Motor neuron (in vitro differentiated cells): ENCODE measurements at places on chromosomes 7 and 10.
A peak's percentile ranks its signal among the peaks of the same experiment; 100 is the strongest.

DNA sequence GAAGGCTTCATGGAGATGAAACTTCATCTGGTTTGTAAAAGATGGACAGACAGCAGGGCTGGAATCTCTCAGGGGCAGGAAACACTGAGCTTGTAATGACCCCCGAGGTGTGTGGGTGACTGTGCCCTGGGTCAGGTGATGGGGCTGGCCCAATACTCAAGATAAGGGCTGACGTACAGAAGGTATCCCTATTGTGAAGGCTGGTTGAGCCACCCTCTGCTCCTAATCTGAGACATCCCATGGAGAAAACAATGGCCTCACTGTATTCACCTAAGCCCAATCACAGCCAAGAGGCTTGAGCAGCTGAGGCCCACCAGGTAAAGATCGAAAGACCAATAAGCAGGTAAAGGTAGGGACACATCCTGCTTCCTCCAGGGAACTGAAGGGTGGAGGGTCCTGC is 34.8 kb upstream of the NUB1 start:
- no peak for ATAC-seq

GRCh38 chr10:2222631-2223030 is 485.3 kb upstream of the ADARB2 start:
- no peak for ATAC-seq

DNA sequence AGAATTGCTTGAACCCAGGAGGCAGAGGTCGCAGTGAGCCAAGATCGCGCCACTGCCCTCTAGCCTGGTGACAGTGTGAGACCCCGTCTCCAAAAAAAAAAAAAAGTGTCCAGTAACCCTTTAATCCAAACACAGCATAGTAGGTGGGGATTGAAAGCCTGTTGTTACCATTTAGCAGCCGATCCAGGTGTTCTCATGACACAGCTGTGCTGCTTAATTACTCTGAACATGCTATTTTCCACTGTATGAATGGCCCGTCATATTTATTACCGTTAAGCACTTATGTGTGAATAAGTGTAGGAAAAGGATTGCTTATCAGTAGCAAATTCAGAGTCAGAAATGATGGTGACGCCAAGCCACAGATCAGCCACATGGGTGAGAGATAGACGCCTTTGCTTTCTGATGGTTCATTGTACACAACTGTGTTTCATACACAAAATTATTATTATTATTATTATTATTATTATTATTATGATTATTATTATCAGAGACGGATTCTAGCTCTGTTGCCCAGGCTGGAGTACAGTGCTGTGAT is 11.6 kb upstream of the ORAI2 start:
- ATAC-seq, result no peak

DNA sequence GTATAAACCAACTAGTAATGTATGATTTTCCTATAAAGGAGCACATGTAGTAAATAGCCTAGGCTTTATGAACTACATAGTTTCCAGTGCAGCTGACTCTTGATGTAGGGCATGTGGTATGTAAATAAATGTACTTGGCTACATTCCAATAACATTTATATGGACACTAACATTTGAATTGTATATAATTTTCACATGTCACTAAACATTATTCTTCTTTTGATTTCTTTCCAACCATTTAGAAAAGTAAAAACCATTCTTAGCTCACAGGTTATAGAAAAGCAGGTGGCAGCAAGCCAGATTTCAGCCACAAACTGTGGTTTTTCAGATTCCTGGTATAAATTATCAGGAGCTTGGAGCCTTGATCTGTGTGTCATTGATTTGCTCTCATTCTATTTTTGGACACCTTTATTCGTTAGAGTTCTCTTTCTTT is 1182.0 kb downstream of the CNTNAP2 start:
- peak; percentile 49 for ATAC-seq

GRCh38 chr7:139777133-139777891 is 486 bp downstream of the HIPK2 start:
- peak; percentile 41 for ATAC-seq

DNA sequence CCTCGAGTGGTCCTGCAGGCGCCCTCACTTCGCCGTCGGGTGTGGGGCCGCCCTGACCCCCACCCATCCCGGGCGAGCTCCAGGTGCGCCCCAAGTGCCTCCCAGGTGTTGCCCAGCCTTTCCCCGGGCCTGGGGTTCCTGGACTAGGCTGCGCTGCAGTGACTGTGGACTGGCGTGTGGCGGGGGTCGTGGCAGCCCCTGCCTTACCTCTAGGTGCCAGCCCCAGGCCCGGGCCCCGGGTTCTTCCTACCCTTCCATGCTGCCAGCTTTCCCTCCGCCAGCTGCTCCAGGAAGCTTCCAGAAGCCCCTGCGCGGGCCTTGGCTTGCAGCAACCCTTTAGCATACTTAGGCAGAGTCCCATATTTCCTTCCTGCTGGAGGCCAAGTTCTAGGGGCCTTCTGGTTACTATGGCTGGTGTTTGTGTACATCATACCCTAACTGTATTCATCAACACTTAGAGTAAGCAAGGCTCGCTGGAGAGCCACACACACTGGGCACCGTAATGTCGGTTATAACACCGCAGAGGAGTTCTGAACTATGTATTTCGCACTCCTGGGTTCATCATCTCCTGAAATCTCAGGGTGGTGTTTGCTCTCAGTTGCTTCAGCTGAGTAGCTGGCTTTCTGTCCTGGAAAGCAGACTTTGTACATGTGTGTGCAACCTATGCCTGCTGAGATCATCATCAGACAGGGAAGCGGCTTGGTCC is 471 bp downstream of the MGMT start:
- peak; percentile 32 for ATAC-seq

DNA sequence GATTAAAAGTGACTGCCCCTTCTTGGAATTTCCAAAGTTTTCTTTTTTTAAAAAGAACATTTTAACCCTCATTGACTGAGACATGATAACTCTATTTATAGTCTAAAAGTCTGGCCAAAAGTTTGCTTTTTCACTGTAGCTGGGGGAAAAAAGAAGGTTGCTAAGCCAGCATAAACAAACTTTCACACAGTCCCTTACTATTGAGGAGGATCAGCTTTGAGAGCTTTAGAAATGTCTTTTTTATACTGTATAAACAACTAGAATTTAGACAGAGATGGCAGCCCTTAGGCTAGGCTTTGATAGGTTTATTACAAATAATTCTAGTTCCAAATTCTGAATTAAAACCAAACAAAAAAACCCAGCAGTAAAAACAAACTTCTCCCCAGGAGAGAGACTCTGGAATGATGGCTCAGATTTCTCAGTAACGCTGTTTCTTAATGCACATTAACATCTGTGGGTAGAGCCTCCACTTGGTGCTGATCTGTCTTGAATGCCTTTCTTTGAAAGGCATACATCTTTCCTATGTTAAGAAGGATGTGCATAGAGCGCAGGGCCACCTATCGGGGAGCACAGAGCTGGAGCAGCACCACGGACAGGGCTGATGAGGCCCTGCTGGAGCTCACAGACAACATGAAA is 100.9 kb upstream of the PDLIM1 start:
- ATAC-seq, result peak; percentile 81

DNA sequence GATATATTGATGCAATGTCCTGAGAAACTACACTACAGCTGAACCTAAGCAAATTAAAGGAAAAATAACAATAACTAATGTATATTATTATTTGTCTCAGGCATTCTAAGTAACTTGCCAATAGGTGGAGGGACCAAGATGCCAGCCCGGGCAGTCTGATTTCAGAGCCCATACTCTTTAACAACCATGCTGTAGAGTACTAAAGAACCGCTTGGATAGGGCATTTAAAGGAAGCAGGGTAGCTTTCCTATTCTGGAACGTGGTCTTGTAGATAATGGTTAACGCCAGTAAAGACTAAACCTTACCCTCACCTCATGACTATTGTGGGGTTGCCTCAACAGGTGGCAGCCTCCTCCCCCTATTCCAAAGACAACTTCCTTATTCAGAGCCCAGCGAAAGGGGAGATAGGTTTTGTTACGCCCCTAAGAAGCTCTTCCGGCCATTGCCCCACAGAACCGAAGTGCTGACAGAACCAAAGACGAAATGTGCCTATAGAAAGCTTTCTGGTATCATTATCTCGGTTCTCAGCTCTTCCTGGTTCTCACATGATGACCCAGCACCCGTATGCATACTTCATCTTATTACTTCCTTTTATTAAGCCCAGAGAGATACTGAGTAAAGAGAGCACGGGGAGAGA is 707 bp upstream of the C1GALT1 start:
- ATAC-seq, result no peak

- ATAC-seq, result peak; percentile 75
These were observed 11.8 kb upstream of the ACSL5 start for GRCh38 chr10:112361951-112362751.

GRCh38 chr7:91468256-91468655 is 204.0 kb downstream of the FZD1 start:
- ATAC-seq, result no peak

- no peak for ATAC-seq
These were observed 99.4 kb downstream of the PARD3 start for GRCh38 chr10:34715511-34716187.

DNA sequence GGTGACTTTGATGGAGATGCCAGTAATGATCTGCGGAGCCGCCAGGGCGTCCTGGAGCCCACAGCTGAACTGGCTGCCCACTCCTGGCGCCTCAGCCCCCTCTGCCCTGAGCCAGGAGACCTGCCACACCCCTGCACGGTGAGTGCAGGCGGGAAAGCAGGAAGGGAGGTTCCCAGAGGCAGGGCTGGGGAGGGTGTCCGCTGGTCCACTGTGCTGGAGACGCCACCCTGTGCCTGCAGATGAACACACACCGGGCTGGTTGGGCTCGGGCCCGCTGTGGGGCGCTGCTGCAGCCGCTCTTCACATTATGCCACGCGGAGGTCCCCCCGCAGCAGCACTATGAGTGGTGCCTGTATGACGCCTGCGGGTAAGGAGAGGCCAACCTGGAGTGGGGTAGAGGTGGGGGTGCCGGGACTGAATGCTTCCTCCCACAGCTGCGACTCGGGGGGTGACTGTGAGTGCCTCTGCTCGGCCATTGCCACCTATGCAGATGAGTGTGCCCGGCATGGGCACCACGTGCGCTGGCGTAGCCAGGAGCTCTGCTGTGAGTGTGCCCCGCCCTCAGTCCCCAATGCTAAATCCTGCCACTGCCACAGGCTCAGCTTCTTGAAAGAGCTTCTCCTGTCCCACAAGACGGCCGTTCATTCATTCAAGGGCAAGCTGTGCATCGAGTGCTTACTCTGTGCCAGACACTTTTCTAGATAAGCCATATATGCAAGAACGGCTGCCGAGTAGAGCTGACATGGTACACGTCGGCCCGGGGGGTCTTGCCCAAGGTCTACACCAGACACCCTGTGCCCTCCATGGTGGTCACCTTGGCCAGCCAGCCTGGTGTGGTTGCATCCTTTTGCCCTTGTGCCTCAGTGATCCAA is 14.3 kb upstream of the ZNF467 start:
- peak; percentile 80 for ATAC-seq

GRCh38 chr10:88624840-88625239 is 38.3 kb downstream of the LIPJ start:
- ATAC-seq, result no peak

GRCh38 chr10:74924251-74924963 is 98.0 kb downstream of the KAT6B start:
- ATAC-seq, result peak; percentile 85

DNA sequence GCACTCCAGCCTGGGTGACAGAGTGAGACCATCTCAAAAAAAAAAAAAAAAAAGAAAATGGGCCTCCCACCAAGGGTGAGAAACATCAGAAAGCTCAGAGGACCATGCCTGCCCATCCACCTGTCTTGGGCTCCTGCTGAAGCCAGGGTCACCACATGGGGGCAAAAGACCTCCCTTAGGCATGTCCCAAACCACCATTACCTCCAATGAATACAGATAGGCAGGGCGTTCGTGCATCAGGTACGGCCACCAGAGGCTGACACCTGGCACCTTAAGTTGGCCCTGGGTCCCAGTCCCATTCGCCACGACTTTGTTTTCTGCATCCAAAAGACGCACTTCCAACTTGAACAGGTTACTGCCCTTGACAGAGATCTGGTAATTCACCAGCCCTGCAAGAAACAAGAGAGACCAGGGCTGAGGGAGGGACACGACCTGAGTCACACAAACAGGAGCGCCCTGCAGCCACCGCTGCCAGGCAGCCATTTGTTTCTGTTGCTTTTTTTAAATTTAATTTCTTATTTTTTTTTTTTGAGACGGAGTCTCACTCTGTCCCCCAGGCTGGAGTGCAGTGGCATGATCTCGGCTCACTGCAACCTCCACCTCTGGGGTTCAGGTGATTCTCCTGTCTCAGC is 6.1 kb downstream of the GUSB start:
- ATAC-seq, result no peak

DNA sequence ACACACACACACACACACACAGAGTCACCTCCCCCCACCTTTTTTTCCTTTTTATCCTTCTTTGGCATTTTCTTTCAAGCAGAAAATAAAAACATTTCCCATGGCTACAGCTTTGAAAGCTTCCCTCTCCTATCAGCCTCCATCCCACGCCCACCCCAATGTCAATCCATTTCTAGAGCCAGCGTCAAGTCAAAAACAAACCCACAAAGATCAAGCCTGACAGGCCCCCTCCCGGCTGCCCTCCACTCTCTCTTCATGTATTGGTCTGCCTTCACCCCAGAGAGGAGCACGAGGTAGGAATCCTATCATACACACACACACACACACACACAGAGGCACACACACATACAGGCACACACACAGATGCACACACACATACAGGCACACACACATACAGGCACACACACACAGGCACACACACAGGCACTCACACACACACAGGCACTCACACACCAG is 8.0 kb upstream of the TNRC18 start:
- ATAC-seq, result no peak

GRCh38 chr10:62689712-62690111 is 114.8 kb upstream of the ADO start:
- no peak for ATAC-seq

- no peak for ATAC-seq
These were observed 66.7 kb downstream of the EMX2 start for GRCh38 chr10:117609095-117609795.

DNA sequence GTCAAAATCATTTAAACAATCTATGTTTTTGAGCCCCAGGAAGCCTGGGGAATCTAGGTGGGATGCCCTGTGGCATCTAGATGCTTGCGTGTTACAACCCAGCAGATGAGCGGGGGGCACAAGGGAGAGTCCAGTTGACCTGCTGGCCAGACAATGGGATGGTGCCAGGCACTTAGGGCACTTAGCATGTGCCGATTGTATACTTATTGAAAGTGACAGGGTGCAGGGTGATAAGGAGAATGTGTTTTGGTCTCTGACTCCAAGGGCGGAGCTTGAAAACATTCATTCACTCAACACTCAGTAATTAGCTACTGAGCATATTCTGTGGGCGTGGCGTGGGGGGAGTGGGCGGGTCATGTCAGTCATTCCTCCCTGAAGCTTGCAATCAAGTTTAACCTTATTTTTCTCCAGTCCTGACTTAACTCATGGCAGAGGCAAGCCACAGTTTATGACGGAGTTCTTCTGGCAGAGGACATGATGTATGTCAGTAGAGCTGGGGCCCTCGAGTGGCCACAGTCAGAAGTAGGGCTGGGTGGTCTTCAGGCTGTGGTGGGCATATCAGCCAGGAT is 115.1 kb downstream of the PRKCQ start:
- no peak for ATAC-seq

DNA sequence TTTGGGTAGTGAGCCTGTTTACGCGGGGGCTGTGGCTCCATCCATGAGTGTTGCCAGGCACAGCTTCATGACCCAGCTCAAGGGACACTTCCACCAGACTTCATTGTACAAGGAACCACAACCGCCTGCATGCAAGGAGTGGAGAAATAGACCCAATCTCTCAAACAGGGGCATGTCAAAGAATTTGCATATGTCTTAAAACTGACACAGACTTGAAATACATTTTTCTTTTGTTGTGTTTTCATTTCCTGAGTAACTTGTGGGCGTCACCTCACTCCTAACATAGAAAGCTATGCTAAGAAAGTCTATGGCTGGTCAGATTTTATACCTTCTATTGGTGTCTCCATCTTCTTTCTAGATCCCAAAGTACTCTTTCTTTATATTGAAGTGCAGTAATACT is 266.2 kb upstream of the RNF32 start:
- ATAC-seq, result no peak
